NCI-H446 (cell line): ENCODE measurements at places on chromosomes 5 and 9.

- DNase-seq: no peak
Measured at GRCh38 chr5:11560915-11561697, 343.1 kb downstream of the CTNND2 start.

- DNase-seq: peak; percentile 40
Measured at GRCh38 chr9:131289301-131290035, at the start of gene PLPP7. Gene PLPP7, plus strand, starts transcription at chr9:131289723. Its CDS starts 275 bp downstream, at chr9:131289998.

DNA sequence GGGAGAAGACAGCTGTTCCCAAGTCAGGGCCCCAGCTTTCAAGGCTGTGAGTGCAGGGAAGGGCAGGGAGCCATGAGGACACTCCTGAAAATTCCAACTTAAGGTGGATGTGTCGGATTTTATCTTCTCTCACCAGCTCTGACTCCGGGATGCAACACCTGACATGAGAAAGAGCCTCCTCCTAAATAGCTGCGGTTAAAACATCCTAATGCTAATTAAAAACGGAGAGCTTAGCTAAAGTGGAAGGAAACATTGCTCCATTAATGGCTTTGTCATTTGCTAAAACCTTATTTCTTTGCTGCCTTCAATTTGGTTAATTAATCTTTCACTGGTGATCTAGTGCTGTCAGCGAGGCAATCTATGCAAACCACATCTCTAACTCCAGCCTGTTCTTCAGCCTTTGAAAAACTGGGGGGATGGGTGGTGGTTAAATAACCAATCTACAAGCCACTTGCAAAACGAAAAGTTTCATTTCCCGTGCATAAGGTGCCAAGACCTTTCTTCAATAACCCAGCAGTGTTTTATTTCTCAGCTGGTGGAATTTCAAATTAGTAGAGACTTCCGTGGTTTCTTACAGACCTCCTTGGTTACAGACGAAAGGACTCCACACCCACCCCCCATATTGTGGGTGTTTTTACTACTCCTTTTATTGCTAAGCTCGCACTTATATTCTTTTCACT, 379.6 kb downstream of the MLLT3 start:
- DNase-seq: no peak

- no peak for DNase-seq
Measured at GRCh38 chr9:25117791-25118190, 560.5 kb downstream of the TUSC1 start.

DNA sequence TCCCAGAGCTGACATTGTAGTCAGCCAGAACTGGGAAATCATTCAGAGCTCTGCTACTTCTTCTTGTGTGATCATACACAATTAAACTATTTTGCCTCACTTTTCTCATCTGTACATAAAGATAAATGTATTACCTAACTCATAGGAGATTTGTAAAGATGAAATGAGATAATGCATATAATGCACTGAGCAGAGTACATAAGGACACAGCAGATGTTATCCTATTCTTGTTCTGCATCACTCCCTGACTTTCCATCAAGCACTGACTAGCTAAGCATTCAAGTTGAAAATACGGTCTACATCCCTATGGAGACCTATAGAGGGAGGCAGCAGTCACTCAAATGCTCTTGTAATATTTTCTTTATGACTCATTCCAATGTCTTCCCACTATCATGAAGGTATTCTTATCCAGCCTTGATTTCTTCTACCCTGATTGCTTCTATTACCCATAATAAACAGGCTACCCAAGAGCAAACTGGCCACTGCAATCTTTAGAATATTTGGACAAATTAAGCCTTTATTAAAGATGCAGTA, 16.3 kb upstream of the PRR16 start:
- DNase-seq: no peak

DNA sequence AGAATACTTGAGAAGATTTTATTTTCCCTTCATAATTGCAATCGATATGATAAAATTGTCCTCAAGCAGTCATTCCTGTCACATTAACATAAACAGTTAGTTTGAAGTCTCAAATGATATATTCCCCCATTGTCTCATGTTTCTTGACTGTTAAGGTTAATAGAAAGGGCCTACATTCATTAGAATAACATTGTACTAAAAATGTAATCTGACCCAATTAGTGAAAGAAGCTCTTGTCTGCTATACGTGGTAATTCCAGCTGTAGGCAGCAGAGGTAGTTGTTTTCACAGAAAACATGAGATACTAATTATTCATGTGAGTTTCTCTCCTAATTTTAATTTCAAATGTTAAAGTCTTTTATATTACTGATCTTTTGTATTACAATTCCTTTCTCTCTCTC, 25.9 kb upstream of the AP3B1 start:
- DNase-seq: peak; percentile 36
